ENCODE measurements at places on chromosomes 6 and 20.

DNA sequence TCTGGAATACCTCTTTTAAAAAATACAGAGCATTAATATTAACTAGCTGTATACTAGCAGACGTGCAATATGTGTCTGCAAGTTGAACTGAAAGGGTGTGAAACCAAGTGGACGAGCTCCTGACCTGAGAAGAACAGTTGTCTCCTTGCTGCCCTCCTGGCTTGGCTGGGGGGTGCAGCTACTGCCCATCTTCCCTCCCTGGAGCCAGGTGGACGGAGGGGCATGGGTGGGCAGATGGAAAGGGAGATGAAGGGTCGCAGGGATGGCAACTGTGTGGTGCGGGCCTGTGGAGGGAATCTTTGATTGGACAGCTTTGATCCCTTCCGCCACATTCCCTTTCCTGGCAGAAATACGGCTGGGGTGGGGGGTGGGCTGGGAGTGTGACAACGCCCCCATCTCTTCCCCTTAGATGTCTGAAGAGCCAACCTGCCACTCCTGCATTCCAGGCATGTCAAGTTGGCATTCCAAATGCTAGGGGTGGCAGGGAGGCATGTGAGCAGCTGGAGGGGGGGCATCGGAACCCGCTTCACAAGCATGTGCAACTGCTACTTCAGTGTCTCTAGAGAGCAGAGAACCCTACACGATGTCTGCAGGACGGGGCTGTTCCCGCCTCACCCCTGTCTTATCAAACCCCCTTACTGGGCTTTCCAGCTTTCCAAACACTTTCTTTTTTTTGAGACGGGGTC lies 37.3 kb downstream of the SRSF3 start:
- no peak for DNase-seq

GRCh38 chr20:36498386-36499179 lies 42.7 kb upstream of the MYL9 start:
- DNase-seq: no peak

GRCh38 chr6:136067731-136068341 lies 182.3 kb downstream of the MTFR2 start:
- DNase-seq: peak; percentile 67

DNA sequence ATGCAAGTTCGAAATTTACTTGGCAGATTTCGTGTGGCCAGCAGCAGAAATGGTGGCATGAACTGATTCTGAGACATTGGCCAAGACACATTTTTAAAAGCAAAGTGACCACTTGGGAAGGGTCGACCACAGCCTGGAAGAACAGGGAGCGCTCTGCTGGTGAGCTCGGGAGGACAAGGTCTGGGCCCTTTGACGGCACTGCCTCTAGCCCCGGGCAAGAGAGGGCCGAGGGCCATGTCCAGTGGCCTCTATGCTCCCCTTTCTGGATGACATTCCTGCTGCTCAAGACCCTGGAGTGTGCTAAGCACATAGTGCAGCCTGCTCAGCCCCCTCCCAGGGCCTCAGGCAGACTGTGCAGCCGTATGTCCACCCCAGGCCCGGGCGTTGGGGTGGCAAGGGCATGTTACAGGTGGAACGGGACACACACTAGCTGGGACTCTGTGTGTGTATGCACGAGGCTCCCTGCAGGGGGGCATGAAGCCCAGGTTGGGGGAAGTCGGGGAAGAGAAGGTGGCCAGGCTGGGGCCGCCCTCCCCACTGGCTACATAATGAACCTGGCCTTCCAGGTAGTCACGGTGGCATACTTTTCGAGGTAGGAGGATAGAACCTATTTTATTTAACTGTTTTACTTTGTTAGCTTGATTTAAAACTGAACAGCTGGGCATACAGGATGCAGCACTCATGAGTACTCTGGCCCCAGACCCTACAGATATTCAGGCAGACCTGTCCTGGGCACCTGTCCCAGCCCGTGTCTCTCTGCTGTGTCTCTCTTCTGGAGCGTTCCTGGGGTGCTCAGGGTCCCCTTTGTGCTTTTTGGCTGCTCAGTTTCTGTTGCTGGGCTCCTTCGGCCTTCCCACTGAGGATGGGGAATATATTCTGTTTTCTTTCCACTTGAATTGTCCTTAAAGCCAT lies 6.4 kb downstream of the SYNJ2 start:
- no peak for DNase-seq

DNA sequence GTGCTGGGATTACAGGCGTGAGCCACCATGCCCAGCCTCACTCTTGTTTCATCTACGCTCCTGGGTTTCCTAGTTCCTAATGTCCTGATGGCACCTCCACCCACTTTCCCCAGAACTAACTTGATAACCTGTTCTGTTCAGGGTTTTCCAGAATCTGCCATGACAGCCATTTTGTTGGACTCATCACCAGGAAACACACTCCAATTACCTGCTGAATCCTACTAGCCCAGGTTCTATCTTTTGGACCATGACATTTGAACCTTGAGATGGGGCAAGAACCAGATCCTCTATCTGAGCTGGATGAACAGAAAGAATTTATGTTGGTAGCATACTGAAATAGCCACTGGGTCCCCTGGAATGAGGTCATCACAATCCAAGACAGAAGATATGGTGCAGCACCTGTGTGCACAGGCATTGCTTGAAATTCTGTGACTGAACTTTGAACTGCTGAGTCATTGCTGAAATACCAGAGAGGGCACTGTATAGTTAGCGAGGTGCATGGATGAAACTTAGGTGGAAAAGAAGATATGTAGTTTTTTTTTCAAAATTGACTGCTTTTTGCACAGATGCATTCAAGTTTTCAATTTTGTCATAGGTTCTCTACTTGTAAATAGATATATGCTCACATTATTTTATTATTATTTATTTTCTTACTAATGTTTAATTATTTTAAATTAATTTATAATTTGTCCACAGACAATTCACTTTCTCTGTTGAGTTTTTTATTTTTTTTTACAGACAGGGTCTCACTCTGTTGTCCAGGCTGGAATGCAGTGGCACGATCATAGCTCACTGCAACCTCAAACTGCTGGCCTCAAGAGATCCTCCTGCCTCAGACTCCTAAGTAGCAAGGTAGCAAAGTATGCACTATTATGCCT lies 42.8 kb upstream of the TASP1 start:
- DNase-seq: no peak

DNA sequence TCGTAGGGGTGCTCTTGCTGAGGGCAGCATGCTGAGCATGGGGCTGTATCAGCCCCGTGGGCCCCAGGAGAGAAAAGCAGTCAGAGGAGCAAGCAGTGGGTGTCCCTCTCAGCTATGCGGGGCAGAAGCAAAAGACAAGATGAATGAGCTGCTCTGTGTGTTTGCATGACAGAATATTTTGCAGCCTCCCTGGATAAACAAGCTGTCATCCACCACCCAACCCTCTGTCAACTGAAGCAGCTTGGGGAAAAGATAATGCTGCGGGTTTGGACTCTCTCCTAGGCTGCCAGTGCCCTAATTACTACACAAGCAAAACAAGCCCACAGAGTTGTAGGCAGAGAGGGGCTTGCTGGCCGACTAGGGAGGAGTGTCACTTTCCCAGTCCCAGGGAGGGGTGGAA lies 82.3 kb upstream of the PTPRT start:
- no peak for DNase-seq

DNA sequence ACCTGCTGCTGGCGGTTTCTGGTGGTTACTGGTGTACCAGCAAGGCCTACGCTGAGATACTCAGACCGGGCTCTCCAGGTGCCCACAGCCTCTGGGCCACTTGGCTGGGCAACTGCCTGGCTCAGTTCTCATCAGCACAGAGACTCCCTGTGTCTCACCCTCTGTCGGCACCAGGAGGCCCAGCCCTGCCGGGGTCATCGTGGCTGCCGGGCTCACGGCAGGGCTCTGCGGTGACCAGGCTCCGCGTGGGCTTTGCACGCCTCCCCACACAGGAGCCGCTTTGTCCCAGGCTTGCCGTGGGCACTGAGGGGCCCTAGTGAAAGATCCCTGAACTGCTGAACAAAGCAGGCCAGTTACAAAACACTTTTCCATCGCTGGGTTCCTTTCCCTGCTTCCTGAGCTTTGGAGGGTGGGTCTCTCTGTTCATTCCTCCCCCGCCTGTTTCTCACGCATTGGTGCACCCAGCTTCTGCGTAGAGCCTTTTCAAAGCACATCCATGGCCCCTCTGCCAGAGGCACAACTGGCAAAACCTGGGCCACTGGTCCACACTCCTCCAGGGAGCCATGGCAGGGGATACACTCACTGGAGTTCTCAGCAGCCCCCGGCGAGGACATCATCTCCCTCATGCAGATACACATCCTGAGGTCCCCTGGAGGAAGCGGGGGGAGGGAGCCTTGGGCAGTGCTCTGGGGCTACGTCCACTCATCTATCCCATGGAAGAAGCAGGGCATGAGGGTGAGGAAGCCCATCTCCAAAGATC lies 117.0 kb downstream of the NFATC2 start:
- no peak for DNase-seq

GRCh38 chr6:113359155-113360140 lies 497.7 kb upstream of the MARCKS start:
- DNase-seq: peak; percentile 76

- peak; percentile 82 for DNase-seq
Measured at GRCh38 chr6:26421259-26422144, 18.8 kb upstream of the BTN3A3 start.

- DNase-seq: peak; percentile 55
Measured at GRCh38 chr6:89313006-89313405, 2.1 kb downstream of the GABRR2 start.
